ENCODE measurements at places on chromosomes 3 and 15. TPM values are rescaled to one million over a fixed set of nuclear protein-coding genes. Genes with fewer than 3 reads are reported as not detected.

The TRPM1 gene
- not detected for total RNA-seq

- H3K4me3 ChIP-seq, result no peak overlapping the region
- H3K27ac ChIP-seq, result no peak overlapping the region
- H3K4me1 ChIP-seq, result no peaks in the 10 kb centered on the region
- H3K27me3 ChIP-seq, result peaks cover 16% of the 10 kb centered on the region
- DNase-seq, result no peak
Observed at GRCh38 chr3:119768668-119769393, 13.1 kb upstream of the NR1I2 start.

- no peak for DNase-seq
- H3K27ac ChIP-seq, result peak overlapping the region; percentile 81
- H3K36me3 ChIP-seq, result no peaks in the 10 kb centered on the region
- no peaks in the 10 kb centered on the region for H3K27me3 ChIP-seq
- peak overlapping the region; percentile 89 for H3K4me3 ChIP-seq
- H3K4me1 ChIP-seq, result peaks cover 22% of the 10 kb centered on the region
Observed at GRCh38 chr3:101827211-101828174, 21.8 kb upstream of the NFKBIZ start.

DNA sequence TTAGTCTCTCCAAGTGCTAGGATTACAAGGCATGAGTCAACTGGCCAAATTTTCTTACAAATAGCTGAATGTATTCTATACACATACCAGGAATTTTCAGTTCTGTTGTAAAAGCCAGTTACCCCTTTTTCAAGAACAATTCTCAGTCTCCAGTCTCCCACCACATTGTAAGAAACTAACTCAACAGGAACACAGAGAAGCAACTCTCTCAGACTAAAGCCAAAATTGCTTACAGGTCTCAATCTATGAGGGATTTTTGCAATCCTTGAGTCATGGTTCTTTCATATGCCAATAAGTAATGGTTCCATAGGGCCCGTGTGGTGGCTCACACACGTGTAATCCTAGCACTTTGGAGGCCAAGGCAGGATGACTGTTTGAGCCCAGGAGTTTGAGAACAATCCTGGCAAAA, 8.5 kb downstream of the IP6K2 start:
- no peak overlapping the region for H3K27ac ChIP-seq
- H3K27me3 ChIP-seq, result no peaks in the 10 kb centered on the region
- H3K4me1 ChIP-seq, result peaks cover 3% of the 10 kb centered on the region
- no peak for DNase-seq
- no peak overlapping the region for H3K4me3 ChIP-seq
- peaks cover 8% of the 10 kb centered on the region for H3K36me3 ChIP-seq

The PLIN1 gene
- total RNA-seq, result 0.44 TPM

GRCh38 chr3:36124118-36124796, 256.0 kb upstream of the STAC start:
- no peak overlapping the region for H3K4me3 ChIP-seq
- H3K4me1 ChIP-seq, result no peaks in the 10 kb centered on the region
- peak; percentile 25 for DNase-seq
- no peaks in the 10 kb centered on the region for H3K27me3 ChIP-seq
- no peaks in the 10 kb centered on the region for H3K36me3 ChIP-seq
- no peak overlapping the region for H3K27ac ChIP-seq

GRCh38 chr3:189941679-189942078, 179.0 kb downstream of the P3H2 start:
- DNase-seq, result no peak
- no peak overlapping the region for H3K4me3 ChIP-seq
- H3K27ac ChIP-seq, result no peak overlapping the region
- H3K27me3 ChIP-seq, result no peaks in the 10 kb centered on the region
